AG10803 (cell line): ENCODE measurements at places on chromosomes 2 and 18.

GRCh38 chr2:11009891-11010290, 98.2 kb downstream of the KCNF1 start:
- no peak for DNase-seq

DNA sequence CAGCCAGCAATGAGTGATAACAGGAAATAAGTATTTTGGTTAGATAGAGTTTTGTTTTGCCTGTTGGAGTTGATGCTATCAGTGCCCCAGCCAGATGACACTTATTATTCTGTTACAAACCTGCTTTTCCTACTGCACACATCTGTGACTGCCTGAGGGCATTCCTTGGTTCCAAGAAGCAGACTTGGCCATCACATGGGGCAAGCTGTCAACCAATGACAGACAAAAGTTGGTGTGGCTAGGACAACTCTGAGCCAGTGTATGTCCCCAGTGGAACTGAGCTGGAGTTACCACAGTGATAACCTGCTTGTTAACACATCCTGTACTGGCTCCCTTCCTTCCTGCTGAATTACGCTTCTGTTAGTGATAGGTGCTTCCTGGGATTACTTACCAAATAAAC, 54.5 kb downstream of the FAM171B start:
- no peak for DNase-seq

DNA sequence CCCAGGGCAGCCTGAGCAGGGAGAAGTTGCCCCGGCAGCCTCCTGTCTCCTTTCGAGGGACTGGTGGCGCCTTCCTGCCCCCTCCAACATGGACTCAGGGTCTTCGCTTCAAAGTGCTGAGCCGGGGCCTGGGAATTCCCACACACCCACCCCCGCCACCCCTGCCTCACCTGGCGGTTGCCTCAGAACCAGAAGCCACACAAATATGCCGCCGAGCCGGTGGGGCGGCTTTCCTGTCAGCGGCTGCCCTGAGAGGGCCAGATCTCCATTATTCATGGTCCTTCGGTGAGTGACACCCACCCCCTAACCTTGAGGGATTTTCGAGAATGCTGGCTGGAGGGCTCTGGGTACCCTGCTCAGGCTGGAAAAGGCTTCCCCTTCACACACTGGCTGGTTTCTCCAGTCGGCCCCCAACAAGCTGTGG, 71.7 kb downstream of the SMAD7 start:
- DNase-seq, result no peak

DNA sequence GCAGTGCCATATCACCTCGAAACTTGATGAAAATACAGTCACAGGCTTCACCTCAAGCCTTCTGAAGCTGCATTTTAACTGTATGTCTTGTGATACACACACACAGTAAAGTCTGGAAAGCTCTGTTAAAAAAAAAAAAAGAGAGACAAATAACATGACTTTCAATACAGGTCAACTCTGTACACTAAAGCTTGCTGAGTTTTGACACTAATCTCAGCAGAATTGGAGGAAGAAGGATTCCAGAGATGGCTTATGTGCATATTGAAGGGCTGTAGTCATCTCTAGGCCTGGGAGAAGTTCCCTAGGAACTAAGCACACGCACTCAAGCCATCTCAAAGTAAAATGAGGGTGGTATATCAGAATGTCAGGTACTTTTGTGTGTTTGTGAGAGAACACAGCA, 875.1 kb downstream of the EPHA4 start:
- no peak for DNase-seq

GRCh38 chr18:45527891-45528290, 87.4 kb upstream of the SLC14A2 start:
- no peak for DNase-seq

DNA sequence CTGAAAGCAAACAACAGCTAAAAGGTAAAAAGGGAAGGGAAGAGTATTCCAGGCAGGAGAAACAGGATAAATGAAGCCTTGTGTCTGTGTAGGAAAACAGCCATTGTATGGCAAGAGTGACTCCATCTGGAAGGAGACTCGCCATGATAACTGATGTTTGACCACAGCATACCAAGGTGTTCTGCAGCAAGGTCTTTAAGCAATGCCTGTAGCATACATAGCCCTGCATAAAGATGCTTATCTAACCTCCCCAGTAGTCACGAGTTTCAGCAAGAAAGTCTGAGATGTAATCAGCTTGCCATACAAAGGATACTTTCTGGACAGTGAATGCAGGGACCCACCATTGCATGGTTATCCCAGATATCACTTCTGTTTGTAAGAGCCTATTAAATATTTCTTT, 11.9 kb upstream of the CCNT2 start:
- no peak for DNase-seq

GRCh38 chr2:51103205-51103604, 71.3 kb upstream of the NRXN1 start:
- peak; percentile 11 for DNase-seq

GRCh38 chr2:172623249-172623965, 67.5 kb downstream of the PDK1 start:
- peak; percentile 78 for DNase-seq

DNA sequence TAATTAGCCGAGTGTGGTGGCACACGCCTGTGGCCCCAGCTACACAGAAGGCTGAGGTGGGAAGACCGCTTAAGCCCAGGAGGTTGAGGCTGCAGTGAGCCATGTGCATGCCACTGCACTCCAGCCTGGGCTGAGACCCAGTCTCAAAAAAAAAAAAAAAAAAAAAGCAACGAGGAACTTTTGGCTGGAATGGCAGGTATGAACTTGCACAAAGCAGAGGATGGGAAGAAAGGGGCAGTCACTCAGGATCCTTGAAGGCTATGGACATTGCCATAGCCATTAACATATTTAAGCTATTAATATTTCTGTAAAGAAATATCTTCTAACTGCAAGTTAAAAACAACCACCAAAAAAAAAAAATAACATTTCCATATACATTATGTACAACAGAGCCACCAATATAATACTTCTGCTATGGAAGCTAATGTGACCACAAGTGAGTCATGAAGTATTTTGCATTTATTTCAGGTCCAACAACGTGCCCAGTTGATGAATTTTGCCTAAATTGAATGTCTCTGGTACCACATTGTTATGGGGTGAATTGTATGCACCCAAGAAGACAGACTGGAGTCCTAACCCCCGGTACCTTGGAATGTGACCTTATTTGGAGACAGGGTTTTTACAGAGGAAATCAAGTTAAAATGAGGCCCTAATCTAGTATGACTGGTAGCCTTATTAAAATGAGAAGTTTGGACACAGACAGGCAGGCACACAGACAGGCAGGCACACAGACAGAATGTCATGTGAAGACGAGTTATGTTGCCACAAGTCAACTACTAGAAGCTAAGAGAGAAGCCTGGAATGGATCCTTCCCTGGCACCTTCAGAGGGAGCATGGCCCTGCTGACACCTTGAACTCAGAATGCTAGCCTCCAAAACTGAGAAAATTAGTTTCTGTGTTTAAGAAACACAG, 102.8 kb downstream of the RBMS1 start:
- peak; percentile 84 for DNase-seq

DNA sequence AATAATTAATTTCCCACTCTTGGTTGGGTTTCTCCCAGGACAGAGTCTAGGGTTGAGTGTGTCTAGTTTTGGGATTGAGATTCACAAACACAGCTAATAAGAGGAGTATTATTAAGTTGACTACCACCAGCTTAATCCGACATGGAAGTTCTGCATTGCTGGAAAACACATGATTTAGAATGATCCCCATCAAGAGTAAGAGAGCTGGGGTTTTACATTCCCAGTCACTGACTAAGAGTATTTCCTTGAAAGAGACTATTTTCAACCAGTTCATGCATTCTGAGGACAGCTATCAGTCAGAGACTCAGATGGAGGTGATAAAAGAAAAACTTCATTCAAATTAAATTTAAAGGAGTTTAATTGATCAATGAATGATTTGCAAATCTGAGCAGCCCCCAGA, 334.6 kb upstream of the LRATD1 start:
- DNase-seq, result no peak

DNA sequence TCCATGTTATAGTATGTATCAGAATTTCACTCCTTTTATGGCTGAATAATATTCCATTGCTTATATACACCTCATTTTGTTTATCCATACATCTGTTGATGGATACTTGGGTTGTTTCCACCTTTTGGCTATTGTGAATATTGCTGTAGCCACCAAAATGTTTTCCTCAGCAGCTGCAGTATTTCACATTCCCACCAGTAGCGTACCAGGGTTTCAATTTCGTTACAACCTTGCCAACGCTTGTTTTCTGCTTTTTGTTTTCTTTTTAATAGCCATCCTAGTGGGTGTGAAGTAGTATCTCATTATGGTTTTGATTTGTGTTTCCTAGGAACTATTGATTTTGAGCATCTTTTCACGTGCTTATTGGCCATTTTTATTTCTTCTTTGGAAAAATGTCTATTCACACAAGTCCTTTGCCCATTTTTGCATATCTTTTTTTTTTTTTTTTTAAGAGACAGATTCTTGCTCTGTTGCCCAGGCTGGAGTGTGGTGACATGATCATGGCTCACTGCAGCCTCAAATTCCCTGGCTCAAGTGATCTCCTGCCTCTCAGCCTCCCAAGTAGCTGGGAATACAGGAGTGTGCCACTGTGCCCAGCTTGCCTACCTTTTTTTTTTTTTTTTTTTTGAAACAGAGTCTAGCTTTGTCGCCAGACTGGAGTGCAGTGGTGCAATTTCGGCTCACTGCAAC, 14.2 kb downstream of the UBXN2A start:
- DNase-seq, result peak; percentile 54

DNA sequence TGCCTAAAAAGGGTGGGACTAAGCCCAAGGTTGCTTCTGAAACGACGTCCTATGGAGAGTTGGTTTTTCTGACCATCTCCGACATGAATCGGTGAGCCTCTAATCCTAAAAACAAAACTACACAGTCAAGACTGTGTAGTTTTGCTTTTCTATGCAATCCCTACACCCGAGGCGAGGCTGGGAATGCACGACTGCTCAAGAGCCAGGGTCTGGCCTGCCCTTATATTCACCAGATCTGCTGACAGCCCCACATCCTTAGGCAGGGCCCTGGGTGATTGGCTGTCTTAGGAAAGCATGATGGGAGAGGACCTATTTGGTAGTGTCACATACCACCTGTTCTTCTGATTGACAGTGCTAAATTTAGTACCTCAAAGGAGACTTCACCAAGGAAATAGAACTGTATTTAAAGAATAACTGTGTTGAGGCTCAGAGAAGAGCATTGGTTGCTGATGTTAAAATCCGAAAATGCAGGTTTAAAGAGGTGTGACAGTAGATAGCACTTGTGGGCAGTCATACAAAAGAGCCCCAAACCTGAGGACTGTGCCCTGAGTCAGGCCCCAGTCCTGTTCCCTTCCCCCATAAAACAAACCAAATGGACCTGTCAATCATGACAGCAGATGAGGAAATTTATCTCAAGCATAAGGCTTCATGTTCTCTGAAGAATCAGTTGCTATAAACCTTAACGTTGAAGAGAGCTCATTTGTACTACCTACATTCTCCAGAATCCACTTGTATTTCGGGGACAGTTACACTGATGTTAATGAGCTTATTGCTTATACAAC, at the start of gene TTN:
TSS of gene TTN (minus strand) at position 197 of the 782 bp plus-strand sequence. CDS start 2,781 bp downstream, outside the sequence.
- no peak for DNase-seq

DNA sequence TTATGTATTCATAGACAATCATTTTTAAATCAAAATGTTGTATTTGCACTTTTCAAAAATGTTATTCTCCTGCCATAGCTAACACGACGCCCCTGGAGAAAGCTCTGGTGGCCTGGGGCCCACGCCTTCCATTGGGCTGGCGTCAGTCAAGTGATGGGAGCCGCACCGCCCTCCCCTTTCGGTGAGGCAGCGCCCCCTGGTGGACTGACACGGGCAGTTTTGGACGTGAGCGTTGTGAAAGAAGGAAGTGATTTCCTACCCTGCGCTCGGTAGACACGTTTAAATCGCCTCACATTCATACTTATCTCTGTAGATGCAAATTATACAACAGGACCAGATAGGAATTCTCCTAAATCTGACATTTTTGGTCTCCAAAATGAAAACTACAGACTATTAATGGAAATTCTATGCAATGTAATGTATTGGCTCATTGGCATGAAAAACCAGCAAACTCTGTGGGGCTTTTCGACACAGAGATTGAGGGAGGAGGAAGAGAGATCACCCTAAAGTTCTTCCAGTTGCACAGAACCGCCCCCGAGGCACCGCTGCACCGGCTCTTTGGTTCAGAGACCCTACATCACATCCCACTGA, 326.2 kb upstream of the SOX11 start:
- DNase-seq, result no peak

DNA sequence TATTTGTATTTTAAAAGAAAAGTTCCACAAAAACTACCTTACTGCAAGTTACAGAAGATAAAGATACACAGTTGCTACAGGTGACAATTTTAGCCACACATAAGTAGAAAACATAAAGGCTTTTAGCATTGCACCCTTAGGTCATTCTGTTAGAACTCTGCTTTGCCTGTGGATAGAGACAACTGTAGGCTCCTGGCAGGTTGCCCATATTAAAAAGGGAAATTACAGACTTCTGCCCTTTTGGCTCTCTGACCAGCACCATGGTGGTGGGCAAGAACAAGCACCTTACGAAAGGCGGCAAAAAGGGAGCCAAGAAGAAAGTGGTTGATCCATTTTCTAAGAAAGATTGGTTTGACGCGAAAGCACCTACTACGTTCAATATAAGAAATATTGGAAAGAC, 223.3 kb downstream of the MC4R start:
- no peak for DNase-seq

DNA sequence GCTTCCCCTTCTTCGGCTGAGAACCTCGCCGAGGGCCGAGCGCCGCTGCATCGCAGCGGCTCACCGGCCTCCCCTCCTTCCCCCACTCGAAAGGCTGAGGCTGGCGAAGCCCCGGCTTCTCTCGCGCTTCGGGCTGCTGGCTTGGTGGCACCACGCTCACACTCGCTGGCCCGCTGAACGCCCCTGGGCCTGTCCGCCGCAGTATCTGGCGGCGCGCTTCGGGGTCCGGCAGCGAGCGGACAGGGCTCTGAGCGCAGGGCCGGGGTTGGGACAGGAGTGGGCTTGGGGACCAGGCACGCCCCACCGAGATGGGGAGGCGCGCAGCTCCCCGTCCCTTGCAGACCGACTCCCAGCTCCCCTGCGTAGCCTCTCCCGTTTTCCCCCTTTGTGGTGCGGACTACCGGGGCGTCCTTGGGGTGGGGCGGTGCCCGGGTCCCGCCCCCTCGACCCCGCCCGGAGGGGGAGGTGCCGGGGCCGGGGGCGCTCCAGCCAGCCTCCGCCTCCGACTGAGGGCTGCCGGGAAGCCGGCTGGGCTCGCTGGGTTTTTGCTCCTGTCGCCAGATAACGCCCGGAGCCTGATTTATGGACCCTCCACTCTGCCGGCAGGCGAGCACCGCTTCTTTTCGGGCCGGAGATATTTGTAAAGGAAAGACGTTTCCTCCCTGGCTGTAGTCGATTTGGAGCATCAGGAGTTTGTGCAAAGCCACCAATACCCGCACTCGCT, 3.8 kb downstream of the GBX2 start:
- DNase-seq, result no peak

DNA sequence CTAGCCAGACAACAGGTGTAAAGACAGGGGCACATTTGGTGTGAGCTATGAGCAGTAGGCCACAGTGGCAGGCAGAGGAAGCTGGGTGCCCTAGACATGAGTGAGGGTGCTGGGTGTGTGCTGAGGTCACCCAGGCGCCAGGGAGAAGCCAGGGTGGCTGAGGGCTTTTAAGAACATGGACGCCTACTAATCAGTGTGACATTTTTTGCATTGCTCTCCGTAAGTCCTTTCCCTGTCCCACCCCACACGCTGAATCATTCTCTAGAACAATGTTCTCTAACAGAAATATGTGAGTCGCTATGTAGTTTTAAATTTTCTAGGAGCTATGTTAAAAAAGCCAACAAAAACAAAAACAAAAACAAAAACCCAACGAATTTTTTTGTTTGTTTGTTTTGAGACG, 204.5 kb upstream of the REV1 start:
- no peak for DNase-seq

GRCh38 chr18:50090370-50091312, 104.3 kb downstream of the MYO5B start:
- DNase-seq, result no peak
